ENCODE measurements at places on chromosomes 1 and 21.

GRCh38 chr1:229186373-229187056 lies 84.4 kb upstream of the RAB4A start:
- no peak for DNase-seq

GRCh38 chr1:10812387-10812915 lies 16.0 kb upstream of the CASZ1 start:
- no peak for DNase-seq

DNA sequence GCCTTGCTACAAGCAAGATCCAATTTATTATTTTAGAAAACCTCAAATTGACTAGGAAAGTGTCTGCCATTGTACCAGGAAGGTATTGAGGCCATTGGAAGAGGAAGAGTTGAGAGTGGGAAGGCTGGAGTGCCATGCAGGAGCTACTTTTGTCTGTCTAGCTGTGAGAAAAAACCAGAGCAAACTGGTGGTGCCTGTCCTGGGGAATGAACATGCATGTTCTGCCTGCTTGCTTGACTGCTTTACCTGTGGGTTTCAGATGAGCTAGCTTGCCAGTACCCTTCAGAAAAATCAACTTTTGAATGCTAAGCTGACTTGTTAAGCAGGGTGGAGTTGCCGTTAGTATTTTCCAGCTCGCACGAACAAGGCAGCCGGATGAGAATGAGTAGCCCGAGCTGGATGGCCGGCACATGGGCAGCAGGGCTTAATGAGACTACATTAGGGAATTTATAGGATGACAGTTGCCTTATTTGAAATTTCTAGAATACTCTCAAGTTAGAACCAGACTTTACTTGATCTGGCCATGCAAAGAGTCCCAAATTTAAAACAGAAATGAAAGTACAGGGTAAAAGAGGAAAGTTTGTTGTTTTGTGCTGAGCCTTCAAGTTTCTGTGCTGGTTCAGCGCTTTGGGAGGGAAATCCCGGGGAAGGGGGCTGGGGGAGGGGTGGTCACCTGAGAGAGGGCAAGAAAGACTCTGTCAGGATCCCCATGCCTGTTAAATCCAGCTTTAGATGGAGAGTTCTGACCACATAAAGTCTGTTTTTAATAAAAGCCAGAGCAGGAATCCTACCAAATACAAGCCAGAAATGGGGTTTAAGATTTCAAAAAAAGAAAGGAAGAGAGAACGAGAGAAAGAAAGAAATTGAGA lies 29.6 kb upstream of the C1orf105 start:
- DNase-seq, result no peak

DNA sequence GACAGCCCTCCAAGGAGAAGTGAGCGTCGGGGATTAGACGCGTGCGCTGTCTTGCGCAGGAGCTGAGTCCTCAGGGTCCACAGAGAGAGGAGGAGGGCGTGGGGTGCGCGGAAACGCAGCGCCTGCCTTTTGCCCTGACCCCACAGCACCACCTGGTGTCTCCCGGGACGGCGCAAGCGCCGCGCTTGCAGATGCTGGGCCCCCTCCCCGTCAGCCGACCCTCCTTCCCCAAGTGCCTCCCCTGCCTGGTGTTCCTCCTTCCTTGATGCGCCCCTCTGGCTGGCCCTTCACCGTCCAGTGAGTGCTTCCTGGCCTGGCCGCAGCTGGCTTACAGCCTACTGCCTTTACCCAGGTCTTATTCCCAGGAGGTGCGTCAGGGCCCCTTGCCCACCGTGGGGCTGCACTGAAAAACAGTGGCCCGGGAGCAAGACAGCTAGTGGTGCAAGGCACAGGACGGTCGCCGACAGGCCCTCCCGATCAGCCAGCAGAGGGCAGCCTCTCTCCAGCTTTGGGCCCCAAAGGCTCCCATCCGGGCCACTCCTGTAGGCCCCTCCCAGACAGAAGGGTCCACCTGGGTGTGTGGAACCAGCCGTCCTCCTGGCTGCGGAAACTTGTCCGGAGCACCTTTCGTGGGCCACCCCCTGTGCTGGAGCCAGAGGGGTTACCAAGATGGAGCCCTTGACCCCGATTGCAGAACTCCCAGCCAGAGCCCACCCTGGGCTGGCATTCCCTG lies 12.9 kb upstream of the PHLDA3 start:
- DNase-seq, result no peak

- no peak for DNase-seq
Measured at GRCh38 chr1:117638141-117638540, 32.3 kb downstream of the TENT5C start.
